GOT3 (cell line): ENCODE measurements at places on chromosomes 6 and 20.
A peak's percentile ranks its signal among the peaks of the same experiment; 100 is the strongest.

DNA sequence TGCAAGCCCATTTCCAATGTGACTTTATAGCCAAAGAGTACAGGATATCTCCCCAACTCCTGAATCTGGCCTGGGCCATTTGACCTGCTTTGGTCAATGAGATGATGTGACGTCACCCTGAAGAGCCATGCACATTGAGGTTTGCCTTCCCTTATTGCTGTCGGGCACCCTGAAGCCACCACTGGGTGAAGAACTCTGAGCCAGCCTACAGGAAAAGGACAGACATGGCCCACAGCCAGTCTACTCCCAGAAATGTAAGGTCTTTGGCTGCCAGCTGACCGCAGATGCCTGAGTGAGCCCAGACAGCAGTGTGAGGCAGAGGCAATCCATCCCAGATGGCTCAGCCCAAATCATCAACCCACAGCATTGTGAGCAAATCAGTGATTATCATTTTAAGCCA, 3.7 kb upstream of the SYNDIG1 start:
- peak; percentile 26 for DNase-seq

GRCh38 chr20:23835716-23836115, 9.2 kb upstream of the CST2 start:
- no peak for DNase-seq

- DNase-seq = no peak
These were observed 289.1 kb downstream of the TAF4 start for GRCh38 chr20:61776491-61777075.

DNA sequence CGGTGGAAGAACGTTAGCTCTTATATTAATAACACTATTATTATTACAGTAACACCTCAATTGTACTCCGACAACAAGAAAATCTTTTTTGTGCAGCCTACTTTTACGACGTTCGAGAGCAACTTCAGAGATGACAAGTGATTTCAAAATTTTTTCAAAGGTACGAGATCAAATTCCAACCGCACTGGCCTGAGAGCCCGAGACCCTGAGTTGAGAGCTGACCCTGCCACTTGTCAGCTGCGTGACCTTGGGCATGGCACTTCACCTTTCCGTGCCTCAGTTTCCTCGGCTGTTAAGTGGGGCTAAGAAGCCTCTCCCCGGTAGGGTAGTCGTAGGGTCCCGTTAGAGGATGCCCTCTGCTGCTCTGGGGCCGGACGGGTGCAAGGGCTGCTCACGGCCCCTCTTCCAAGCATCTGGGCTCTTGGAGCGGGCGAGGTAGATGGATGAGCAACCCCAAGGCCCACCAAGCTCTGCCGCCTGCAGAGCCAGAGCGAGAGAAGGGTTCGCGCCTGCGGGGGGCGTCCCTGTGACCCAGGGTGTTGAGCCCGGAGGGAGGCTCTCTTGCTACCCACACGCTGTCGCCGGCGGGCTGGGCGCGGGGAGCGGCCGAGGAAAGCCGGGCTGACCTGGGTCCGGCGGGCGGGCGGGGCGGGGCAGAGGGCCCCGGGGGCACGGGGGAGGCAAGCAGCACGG, 510 bp downstream of the NDRG3 start:
- no peak for DNase-seq

DNA sequence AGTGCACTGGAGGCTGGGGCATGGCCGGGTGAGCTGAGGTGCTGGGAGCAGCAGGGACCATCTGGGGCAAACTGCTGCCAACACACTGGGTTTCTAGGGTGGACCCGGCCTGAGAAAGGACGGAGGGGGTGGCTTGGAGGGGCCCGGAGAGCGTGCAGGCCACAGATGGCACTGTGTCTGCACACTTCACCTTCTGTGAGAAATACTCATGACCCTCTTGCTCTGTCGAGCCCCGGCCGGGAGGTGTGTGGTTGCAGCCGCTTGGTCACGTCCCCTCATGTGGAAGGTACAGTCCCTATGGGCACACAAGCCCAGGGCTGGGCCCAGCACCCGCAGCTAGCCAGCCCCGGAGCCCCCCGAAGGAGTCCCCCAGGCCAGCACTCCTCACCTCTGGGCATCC, 59.7 kb downstream of the RBM38 start:
- no peak for DNase-seq

DNA sequence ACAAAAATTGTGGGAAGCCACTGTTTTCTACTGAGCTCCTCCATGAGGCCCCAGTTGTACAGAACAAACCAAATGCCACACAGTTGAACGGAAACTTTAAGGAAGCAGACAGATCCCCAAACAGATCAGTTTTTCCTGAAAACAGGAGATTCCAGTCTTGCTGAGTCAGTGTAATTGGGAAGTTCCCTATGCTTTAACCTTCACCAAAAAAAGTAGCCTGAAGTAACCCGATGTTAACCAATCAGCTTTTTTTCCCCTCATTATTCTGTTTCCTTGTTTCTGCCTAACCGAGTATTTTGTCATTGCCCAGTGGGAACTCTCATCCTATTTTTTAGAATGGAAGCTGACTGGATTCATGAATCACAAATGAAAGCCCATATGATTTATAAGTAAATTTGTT, 36.7 kb downstream of the MARCKS start:
- DNase-seq = no peak

DNA sequence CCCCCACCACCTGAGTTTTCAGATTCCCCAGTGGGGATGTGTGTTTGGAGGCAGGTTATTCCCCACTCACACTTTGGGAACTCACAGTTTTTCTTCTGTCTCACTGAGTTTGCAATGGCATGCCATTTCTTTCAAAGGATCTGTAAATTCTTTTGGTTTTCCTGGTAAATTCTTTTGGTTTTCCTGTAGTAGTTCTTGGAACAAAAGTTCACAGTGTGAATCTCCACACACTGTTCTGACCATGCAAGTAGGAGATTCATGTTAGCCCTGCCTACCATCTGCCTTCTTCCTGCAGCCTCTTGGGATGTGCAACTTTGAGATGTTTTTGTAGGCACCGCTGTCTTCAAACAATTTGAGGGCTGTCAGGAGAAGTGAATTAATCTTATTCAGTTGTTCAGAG, 165.6 kb upstream of the OGFRL1 start:
- no peak for DNase-seq

DNA sequence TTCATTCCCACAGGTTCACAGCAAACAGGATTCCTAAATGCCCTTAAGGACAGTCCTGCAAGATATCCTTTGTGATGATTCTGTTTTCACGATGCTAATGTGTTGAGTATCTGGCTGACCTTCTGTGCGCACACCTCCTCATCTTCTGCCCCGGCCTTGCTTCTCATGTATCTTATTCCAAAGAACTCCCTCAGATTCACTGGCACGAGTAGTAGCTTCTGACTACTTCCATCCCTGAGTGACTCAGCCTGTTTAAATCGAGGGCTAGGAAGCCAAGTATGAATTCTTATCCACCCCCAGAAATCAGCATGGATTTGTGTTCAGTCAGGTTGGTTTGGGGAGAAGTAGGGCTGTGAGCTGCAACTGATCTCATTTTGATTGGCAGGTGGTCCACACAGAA, 190.2 kb upstream of the SNX9 start:
- no peak for DNase-seq

- no peak for DNase-seq
These were observed 708.5 kb upstream of the ID4 start for GRCh38 chr6:19128701-19129100.

- no peak for DNase-seq
These were observed 38.2 kb downstream of the PMEPA1 start for GRCh38 chr20:57671662-57672061.

- DNase-seq = no peak
These were observed 160.5 kb downstream of the BACH2 start for GRCh38 chr6:90136176-90136575.
